ENCODE measurements at places on chromosomes 12 and 14. TPM values are rescaled to one million over a fixed set of nuclear protein-coding genes. Genes with fewer than 3 reads are reported as not detected.
A peak's percentile ranks its signal among the peaks of the same experiment; 100 is the strongest.

GRCh38 chr12:8637244-8637643 lies 24.6 kb upstream of the AICDA start:
- no peak overlapping the region for H3K27ac ChIP-seq
- H3K36me3 ChIP-seq: no peaks in the 10 kb centered on the region
- H3K4me3 ChIP-seq: no peak overlapping the region
- no peaks in the 10 kb centered on the region for H3K4me1 ChIP-seq
- H3K27me3 ChIP-seq: no peaks in the 10 kb centered on the region

DNA sequence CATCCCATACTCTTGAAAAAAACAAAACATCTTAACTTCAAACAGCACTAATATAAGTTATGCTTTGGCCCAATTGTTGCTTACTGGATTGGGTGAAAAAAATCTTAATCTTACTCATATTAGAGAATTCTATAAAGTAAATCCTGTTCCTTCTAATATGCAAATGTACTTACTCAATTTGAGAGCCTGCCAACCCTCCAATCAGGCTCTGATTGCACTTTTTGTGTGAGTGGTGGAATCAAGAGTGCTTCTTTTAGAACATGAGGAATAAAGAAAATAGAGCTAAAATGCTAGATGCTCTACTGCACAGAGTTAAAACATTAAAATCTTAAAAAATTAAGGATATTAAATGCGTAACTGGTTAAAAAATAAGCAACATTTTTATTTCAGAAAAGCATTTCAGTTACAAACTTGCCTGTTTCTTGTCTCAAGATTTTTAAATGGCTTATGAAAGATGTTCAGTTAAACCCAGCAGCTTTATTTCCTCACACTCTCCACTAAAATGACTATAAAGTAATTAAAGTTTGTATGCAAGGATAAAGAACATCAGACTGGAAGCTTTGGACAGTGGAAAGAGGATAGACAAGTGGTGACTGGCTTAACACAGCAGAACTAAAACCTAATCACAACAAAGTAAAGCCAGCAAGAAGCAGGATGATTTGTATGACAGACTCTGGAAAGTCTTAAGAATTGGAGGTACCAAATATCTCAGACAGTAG lies 177.5 kb downstream of the SLC2A13 start:
- H3K27ac ChIP-seq: no peak overlapping the region
- DNase-seq: no peak
- H3K4me3 ChIP-seq: no peak overlapping the region

- H3K36me3 ChIP-seq: no peaks in the 10 kb centered on the region
- no peaks in the 10 kb centered on the region for H3K27me3 ChIP-seq
- H3K4me1 ChIP-seq: no peaks in the 10 kb centered on the region
- no peak overlapping the region for H3K27ac ChIP-seq
- DNase-seq: no peak
These were observed 26.4 kb downstream of the PTPRQ start for GRCh38 chr12:80470403-80470802.

- peak; percentile 58 for DNase-seq
- no peak overlapping the region for H3K4me3 ChIP-seq
- peaks cover 13% of the 10 kb centered on the region for H3K27me3 ChIP-seq
- H3K4me1 ChIP-seq: no peaks in the 10 kb centered on the region
- peak overlapping the region; percentile 43 for H3K27ac ChIP-seq
- H3K36me3 ChIP-seq: no peaks in the 10 kb centered on the region
These were observed 5.0 kb downstream of the CMKLR1 start for GRCh38 chr12:108333898-108334699.

DNA sequence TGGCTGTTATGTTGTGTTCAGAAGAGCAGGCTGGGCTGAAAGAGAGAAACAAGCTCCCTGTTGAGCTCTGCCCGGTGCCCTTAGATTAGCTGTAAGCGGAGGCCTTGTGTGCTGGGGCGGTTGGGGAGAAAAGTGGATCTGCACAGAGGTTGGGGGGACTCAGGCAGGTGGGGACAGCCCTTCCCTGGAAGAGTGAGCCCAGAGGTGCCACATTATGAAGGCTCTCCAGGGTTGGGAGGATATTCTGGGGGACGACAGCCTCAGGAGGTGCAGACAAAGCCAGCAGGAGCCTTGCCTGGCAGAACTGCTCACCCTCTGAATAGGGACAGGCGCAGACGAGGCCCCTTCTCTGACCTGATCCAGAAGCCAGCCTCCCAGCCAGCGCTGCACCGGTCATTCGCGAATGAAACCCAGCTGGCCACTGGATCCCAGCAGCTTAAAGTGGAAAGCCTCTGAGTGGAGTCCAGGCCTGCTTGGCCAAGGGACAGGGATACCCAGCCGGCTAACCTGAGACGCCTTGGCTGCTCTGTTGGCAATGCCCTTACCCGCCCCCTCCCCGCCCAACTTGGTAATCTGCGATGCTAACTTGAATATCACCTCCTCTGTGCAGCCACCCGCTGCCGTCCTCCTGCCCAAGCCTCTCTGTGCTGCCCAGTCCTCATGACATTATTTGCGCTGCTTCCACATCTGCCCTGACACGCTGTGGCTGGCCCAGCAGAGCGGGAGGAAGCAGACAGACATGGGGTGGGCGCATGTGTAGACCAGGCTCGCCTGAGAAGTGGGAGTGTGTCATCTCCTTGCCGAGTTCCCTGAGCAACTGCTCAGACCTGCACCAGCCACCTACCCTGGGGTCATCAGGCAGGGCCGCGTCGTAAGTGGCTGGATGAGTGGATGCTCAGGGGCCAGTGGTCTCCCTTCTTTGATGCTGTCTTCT lies 5.6 kb downstream of the HIP1R start:
- no peaks in the 10 kb centered on the region for H3K27me3 ChIP-seq
- no peak for DNase-seq
- H3K27ac ChIP-seq: no peak overlapping the region
- peaks cover 8% of the 10 kb centered on the region for H3K4me1 ChIP-seq

Gene TOMM20L
- not detected for total RNA-seq

- H3K27ac ChIP-seq: no peak overlapping the region
- H3K4me3 ChIP-seq: no peak overlapping the region
- no peak for DNase-seq
- H3K4me1 ChIP-seq: peaks cover 1% of the 10 kb centered on the region
- no peaks in the 10 kb centered on the region for H3K27me3 ChIP-seq
These were observed 170.0 kb downstream of the SLC5A8 start for GRCh38 chr12:101039848-101040531.

- no peaks in the 10 kb centered on the region for H3K27me3 ChIP-seq
- no peaks in the 10 kb centered on the region for H3K4me1 ChIP-seq
- H3K27ac ChIP-seq: no peak overlapping the region
- H3K36me3 ChIP-seq: peaks cover 69% of the 10 kb centered on the region
- DNase-seq: no peak
These were observed 43.0 kb downstream of the LRIG3 start for GRCh38 chr12:58877243-58877743.

Gene DTX1
- total RNA-seq: 2.9 TPM

DNA sequence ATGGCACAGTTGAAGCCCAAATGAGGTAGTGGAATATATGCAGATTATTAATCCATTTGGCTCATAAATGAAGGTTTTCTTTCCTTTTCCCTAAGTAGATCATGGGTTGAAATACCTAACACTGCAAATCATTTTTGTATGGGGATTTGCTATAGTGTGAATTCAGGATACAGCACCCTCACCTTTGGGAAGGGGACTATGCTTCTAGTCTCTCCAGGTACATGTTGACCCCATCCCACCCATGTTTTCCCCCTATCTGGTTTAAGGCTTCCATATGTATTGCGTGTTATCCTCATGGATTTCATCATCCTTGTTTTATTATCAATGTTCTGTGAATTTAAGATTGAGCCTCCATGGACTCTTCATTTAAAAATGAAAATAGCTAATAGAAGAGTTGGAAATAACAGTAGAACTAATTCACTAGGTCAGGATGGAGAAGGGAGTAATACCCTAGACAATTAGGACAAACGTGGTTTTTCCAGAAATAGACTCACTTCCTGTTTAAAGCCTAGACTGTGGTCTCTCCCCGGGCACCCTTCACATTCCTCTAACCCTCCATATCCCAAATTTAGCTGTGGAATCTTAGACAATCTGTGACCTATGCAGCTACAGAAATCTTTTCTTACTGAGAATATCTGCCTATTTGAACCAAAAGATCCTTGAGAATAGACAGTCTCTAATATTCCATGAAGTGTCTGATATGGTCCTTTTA lies 56.5 kb downstream of the DAD1 start:
- no peak overlapping the region for H3K4me3 ChIP-seq
- peak overlapping the region; percentile 5 for H3K27ac ChIP-seq

DNA sequence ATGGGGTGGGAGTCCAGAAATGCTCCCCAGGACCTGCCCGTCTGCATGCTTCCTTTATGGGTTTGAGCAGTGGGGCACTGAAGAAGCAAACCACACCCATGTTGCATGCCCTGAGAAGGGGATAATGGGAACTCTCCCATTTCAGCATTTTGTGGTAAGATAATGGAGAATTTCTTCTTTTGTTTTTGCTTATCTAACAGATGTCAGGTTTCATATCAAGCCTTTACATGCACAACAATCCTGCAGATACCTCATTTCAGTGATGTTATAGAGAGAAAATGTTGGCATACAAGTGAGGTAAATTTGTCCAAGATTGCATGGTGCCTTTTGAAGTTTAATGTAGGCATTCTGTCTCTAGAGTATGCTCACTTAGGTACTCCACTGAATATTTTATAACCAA lies 177.0 kb downstream of the ALX1 start:
- no peaks in the 10 kb centered on the region for H3K36me3 ChIP-seq
- no peak overlapping the region for H3K4me3 ChIP-seq
- no peak for DNase-seq
- no peaks in the 10 kb centered on the region for H3K27me3 ChIP-seq

Gene PMCH
- total RNA-seq: not detected

DNA sequence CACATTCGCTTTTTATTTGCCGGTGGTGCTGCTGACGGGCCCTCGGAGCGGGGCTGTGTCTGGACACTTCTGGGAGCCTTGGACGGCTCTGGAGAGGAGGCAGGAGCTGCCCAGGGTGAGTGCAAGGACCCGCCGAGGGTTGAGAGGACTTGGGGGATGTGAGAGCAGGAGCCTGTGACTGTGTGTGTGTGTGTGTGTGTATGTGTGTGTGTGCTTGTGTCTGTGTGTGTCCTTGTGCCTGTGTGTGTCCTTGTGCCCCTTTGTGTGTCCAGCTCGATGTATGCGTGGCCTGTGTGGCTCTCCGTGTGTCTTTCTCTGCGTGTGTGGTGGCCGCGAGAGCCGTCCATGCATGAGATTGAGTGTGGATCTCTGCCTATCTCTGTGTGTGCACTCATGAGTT lies 179.6 kb upstream of the MYL2 start:
- no peak overlapping the region for H3K27ac ChIP-seq
- H3K4me3 ChIP-seq: no peak overlapping the region
- H3K27me3 ChIP-seq: peaks cover 9% of the 10 kb centered on the region
- no peak for DNase-seq

- H3K27ac ChIP-seq: peak overlapping the region; percentile 3
- peaks cover 21% of the 10 kb centered on the region for H3K4me1 ChIP-seq
- no peak for DNase-seq
- no peaks in the 10 kb centered on the region for H3K36me3 ChIP-seq
These were observed 183.3 kb downstream of the PTPRO start for GRCh38 chr12:15505616-15506015.

GRCh38 chr14:80959496-80959895 lies 4.1 kb downstream of the TSHR start:
- H3K4me3 ChIP-seq: no peak overlapping the region
- peaks cover 5% of the 10 kb centered on the region for H3K27me3 ChIP-seq
- no peaks in the 10 kb centered on the region for H3K36me3 ChIP-seq
- peaks cover 7% of the 10 kb centered on the region for H3K4me1 ChIP-seq
- no peak overlapping the region for H3K27ac ChIP-seq
- no peak for DNase-seq

- H3K27ac ChIP-seq: no peak overlapping the region
- H3K36me3 ChIP-seq: no peaks in the 10 kb centered on the region
- no peak for DNase-seq
These were observed 518.1 kb downstream of the SNAPC1 start for GRCh38 chr14:62280366-62280765.

- no peak for DNase-seq
- H3K4me1 ChIP-seq: no peaks in the 10 kb centered on the region
- H3K27me3 ChIP-seq: no peaks in the 10 kb centered on the region
These were observed 545 bp downstream of the LIMA1 start for GRCh38 chr12:50282721-50283228.

GRCh38 chr14:100584056-100585031 lies 2.9 kb downstream of the BEGAIN start:
- H3K4me3 ChIP-seq: no peak overlapping the region
- peak; percentile 24 for DNase-seq

GRCh38 chr12:56724701-56724971 lies 463 bp downstream of the NACA start:
- no peak for DNase-seq
- peak overlapping the region; percentile 89 for H3K27ac ChIP-seq
- H3K27me3 ChIP-seq: no peaks in the 10 kb centered on the region

DNA sequence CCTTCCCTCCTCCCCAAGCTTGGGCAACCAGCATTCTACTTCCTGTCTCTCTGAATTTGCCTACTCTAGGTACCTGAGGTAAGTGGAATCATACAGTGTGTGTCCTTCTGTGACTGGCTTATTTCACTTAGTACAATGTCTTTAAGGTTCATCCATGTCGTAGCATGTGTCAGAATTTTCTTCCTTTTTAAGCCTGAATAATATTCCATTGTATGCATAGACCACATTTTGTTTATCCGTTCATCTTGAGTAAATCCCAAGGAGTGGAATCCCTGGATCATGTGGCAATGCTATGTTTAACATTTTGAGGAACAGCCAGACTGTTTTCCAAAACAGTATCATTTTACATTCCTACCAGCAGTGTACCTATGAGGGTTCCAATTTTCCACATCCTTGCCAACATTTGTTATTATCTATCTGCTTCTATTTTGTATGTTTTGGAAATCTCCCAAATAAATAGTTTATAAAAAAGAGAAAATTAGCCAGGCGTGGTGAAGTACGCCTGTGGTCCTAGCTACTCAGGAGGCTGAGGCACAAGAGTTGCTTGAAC lies 12.4 kb downstream of the HSP90AA1 start:
- no peak overlapping the region for H3K27ac ChIP-seq
- H3K27me3 ChIP-seq: no peaks in the 10 kb centered on the region
- no peak for DNase-seq
- H3K36me3 ChIP-seq: peaks cover 5% of the 10 kb centered on the region
- no peaks in the 10 kb centered on the region for H3K4me1 ChIP-seq
- H3K4me3 ChIP-seq: no peak overlapping the region
